Activated CD4-positive, alpha-beta T cell treated with anti-CD3 and anti-CD28 coated beads, Interleukin-2, amount 10 ng/mL, durations not matched to agents 24 days and 14 days (primary cell): ENCODE measurements at places on chromosomes 2 and 18. TPM values are rescaled to one million over a fixed set of nuclear protein-coding genes. Genes with fewer than 3 reads are reported as not detected.

GRCh38 chr2:37026050-37026449, 58.1 kb downstream of the HEATR5B start:
- no peak for DNase-seq

DNA sequence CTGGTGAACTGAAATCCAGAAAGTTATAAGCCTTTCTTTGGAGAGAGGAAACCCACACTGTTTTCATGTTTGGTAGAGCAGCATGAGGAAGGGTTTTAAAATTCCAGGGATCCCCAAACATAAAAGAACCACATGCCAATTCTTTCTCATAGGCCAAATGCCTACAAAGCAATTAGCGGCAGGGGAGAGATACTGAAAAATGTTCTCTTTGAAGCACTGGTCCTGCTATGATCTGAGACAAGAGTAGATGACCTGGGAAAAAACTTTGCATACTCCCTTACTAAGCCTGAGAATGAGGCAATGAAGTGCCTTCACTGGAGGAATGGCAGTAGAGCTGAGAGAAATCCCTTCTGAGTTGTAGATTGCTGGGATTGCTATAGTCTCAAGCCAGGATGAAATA, 1261.7 kb downstream of the DSC3 start:
- no peak for DNase-seq

GRCh38 chr2:240790370-240791220, 29.4 kb downstream of the KIF1A start:
- no peak for DNase-seq

GRCh38 chr2:67108231-67108630, 288.9 kb upstream of the ETAA1 start:
- no peak for DNase-seq

DNA sequence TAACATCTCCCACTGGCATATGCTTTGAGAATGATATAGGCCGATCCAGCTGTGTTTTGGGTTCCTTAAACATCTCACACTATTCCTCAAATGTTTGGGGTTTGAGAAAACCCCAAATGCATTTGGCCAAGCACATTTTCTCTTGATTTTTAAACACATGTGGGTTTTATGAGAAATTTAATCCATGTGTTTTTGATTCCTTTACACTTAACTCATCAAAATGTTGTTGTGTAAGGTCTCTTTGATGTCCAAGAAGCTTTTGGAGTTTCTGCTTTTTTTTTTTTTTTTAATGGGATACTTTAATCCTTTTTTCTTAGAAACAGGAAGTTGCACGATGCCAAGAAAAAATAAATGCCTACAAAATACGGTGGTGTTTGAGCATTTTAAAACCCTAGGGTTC, 339.8 kb upstream of the TCF4 start:
- no peak for DNase-seq

PTH2R gene
- total RNA-seq, result 0.07 TPM in 2 replicates

- DNase-seq, result no peak
These were observed 186.8 kb downstream of the TMEM247 start for GRCh38 chr2:46666044-46666679.
